ENCODE measurements at places on chromosomes 4 and X. TPM values are rescaled to one million over a fixed set of nuclear protein-coding genes. Genes with fewer than 3 reads are reported as not detected.

Gene SCD5
- total RNA-seq, result 16.3 TPM

Gene UGT2B17
- total RNA-seq, result not detected

Gene PITX2
- 0.28 TPM for total RNA-seq

Gene FGFBP2
- total RNA-seq, result not detected

Gene PYURF
- total RNA-seq, result 80.9 TPM

Gene ARSD
- 10.0 TPM for total RNA-seq

Gene AVPR2
- not detected for total RNA-seq

Gene PCYT1B
- under 0.01 TPM for total RNA-seq

Gene PAGE5
- total RNA-seq, result not detected

Gene SPOCK3
- total RNA-seq, result 2.0 TPM

Gene SYNPO2
- 13.6 TPM for total RNA-seq

Gene ERVMER34-1
- not detected for total RNA-seq

Gene SMIM10L2A
- total RNA-seq, result 1.7 TPM

Gene ZNF157
- total RNA-seq, result 0.28 TPM

Gene RAB39B
- 0.56 TPM for total RNA-seq

Gene SPP1
- 10.7 TPM for total RNA-seq

Gene TMEM255A
- total RNA-seq, result under 0.01 TPM

Gene TNIP3
- total RNA-seq, result 0.38 TPM

Gene ZCCHC12
- total RNA-seq, result under 0.01 TPM

Gene BCLAF3
- total RNA-seq, result 6.8 TPM

Gene GLOD5
- not detected for total RNA-seq

Gene PHKA1
- total RNA-seq, result 6.2 TPM

Gene POLN
- total RNA-seq, result 6.2 TPM

Gene FRG1
- 31.3 TPM for total RNA-seq

Gene HERC5
- total RNA-seq, result 5.1 TPM

Gene CFAP47
- under 0.01 TPM for total RNA-seq
